ENCODE measurements at places on chromosomes 16 and 17. TPM values are rescaled to one million over a fixed set of nuclear protein-coding genes. Genes with fewer than 3 reads are reported as not detected.

Gene CCDC144A
- total RNA-seq: 1.1 TPM

Gene FOXL1
- total RNA-seq: 2.1 TPM

Gene MYH11
- not detected for total RNA-seq

Gene UBE2O
- total RNA-seq: 11.7 TPM

Gene CMTM2
- total RNA-seq: not detected

Gene TP53TG3B
- not detected for total RNA-seq

Gene TAT
- not detected for total RNA-seq

Gene NATD1
- total RNA-seq: 2.6 TPM
